ENCODE measurements at places on chromosomes 2 and 18. TPM values are rescaled to one million over a fixed set of nuclear protein-coding genes. Genes with fewer than 3 reads are reported as not detected.

The STPG4 gene
- not detected for total RNA-seq

The UPP2 gene
- total RNA-seq, result not detected

The FEZ2 gene
- 6.9 TPM for total RNA-seq

- no peaks in the 10 kb centered on the region for H3K4me1 ChIP-seq
- H3K27me3 ChIP-seq, result no peaks in the 10 kb centered on the region
- no peak overlapping the region for H3K27ac ChIP-seq
Observed at GRCh38 chr2:184452907-184453306, 145.4 kb upstream of the ZNF804A start.

All from CD8-positive, alpha-beta memory T cell (primary cell).